Stimulated activated CD8-positive, alpha-beta memory T cell treated with anti-CD3 and anti-CD28 coated beads, Interleukin-2, amount 100 ng/mL, for 1 hour (primary cell): ENCODE measurements at places on chromosomes 7 and 10.

GRCh38 chr7:30744075-30744417, 7.9 kb upstream of the INMT start:
- DNase-seq = no peak

DNA sequence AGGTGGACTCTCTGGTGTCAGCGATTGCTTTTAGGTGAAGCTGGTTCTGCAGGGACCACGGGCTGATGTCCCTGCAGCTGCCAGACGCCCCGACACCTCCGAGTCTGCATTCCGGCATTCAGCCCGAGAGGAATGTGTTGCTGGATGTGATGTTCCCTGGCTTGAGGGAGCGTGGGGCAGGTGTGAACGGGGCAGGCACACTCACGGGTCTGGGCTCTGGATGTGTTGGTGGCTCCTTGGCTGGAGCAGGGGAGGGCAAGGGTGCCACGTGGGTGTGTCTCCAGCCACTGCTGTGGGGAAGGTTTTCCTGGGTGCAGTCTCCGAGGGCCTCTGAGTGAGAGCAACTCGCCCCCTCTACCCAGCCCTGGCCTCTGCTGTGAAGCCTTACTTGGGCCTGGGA, 140.5 kb downstream of the CAMK1D start:
- no peak for DNase-seq

GRCh38 chr7:108313086-108313485, 143.2 kb downstream of the NRCAM start:
- no peak for DNase-seq

- no peak for DNase-seq
Measured at GRCh38 chr7:37440738-37441385, 7.8 kb downstream of the ELMO1 start.

GRCh38 chr7:98267303-98267702, 14.2 kb upstream of the BRI3 start:
- DNase-seq = no peak

DNA sequence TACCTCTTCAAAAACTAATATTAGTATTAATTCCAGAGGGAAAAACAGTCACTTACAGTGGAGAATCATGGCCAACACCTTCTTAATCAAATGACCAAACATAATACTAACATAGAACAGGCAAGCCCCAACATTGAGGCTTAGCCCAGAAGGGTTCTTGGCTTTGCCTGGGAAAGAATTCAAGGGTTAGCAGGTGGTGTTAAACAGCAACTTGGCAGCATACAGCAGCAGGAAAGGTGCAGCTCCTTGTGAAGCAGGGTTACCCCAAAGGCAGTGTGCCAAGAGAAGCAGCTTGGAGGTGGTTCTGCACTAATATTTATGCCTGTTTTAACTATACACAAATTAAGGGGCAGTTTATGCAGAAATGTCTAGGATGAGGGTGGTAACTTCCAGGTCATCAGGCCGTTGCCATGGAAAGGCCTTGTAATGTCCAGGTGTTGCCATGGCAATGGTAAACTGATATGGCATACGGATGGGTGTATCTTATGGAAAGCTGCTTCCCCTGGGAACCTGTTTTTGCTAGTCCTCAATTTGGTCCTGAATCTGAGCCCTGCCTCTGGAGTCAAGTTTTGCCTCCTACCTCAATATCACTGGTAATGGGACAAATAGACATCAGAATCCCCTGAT, 27.2 kb upstream of the BEND7 start:
- no peak for DNase-seq
